ENCODE measurements at places on chromosomes 7 and 10.

DNA sequence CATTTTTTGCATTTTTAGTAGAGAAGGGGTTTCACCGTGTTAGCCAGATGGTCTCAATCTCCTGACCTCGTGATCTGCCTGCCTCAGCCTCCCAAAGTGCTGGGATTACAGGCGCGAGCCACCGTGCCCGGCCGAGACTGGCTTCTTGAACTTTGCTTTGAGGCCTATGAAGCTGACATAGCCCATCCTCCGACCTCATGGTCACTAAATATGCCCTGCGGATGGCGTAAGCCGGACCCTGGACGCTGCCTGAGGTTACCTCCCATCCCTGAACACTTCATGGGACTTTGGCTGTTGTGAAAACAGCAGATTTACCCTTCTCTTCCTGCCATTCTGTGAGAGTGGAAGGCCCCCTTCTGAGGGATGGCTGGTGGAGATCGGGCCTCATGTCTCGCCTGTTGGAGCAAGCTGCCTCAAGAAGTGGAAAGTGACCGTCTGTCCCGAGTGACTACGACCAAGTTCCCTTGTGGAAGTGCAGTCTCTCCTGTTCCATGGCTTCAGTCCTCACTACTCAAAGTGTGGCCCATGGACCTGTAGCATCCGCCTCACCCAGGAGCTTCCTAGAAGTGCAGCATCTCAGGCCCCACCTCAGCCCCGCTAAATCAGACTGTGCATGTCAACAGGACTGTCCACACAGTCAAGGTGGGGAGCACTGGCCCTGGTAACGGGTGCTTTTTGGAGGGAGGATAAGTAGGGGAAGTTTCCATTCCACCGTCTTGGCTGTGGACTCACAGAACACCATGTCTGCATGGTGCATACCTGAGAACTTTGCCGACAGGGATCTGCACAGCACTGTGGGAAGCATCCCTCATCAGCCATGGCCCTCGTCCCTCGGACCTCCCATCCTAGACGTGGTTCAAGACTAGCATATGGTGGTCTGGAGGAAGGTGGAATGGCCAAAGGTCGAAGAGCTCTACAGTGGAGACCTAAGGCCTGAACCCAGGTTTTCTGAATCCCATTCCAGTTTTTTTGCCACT is 210.5 kb upstream of the SHH start:
- H3K36me3 ChIP-seq, result no peaks in the 10 kb centered on the region
- DNase-seq, result no peak
- H3K4me3 ChIP-seq, result no peak overlapping the region

- H3K27me3 ChIP-seq, result no peaks in the 10 kb centered on the region
- H3K27ac ChIP-seq, result no peak overlapping the region
- peaks cover 29% of the 10 kb centered on the region for H3K36me3 ChIP-seq
Observed at GRCh38 chr7:5682551-5683279, 98.7 kb downstream of the RNF216 start.

DNA sequence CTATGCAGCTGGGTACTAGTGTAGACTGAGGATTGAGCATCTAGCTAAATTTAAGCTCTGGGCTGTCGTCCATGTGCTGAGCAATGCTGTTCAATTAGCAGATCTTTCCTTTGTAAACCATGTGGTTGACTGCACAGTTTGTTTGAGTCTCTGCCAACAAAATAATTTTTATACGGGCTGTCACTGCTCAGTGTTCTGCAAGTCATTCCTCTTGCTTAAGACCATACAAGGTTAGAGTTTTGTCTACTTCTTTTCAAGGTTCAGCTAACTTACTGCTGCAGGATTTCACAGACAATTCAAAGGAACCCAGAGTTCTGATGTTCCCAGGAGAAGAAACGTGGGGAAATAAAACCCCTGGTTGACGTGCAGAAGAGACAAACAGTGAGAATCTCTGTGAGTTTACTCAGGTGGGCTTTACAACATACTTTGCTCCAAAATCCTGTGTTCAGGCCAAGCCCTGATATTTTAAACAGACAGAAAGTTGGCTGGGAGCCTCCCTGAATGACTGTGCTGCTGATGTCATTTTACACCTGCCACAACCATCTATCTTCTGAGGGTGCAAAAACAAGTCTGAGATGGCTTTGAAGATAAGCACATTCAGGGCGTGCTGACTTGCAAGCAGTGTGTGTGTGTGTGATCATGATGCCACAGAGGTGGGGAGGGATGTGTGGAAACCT is 177.1 kb upstream of the SVIL start:
- no peak for DNase-seq
- H3K27ac ChIP-seq, result peak overlapping the region; percentile 57
- H3K4me3 ChIP-seq, result no peak overlapping the region
- H3K4me1 ChIP-seq, result no peaks in the 10 kb centered on the region
- H3K36me3 ChIP-seq, result no peaks in the 10 kb centered on the region

GRCh38 chr10:82934429-82934828 is 1059.4 kb downstream of the NRG3 start:
- H3K36me3 ChIP-seq, result no peaks in the 10 kb centered on the region
- no peak overlapping the region for H3K27ac ChIP-seq
- no peaks in the 10 kb centered on the region for H3K4me1 ChIP-seq
- H3K27me3 ChIP-seq, result no peaks in the 10 kb centered on the region
- no peak for DNase-seq

DNA sequence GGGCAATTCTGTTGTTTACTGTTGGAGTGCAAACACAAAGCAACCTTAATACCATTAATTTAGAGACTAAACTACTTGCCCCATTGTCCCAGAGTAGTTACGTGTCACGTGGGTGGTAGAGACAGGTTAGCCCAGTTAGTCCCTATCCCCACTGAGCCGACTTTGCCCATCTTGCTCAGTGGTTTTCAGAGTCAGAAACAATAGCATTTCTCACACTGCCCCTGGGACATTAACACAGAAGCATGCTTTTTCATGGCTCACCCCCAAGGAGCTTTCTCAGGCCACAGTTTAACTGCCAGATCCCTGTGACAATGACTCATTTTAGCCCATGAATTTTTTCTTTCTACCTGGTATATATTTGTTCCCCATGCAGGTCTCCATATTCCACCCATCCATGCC is 271.0 kb downstream of the POU6F2 start:
- H3K27me3 ChIP-seq, result no peaks in the 10 kb centered on the region
- no peak for DNase-seq
- H3K36me3 ChIP-seq, result no peaks in the 10 kb centered on the region
- H3K4me1 ChIP-seq, result no peaks in the 10 kb centered on the region

DNA sequence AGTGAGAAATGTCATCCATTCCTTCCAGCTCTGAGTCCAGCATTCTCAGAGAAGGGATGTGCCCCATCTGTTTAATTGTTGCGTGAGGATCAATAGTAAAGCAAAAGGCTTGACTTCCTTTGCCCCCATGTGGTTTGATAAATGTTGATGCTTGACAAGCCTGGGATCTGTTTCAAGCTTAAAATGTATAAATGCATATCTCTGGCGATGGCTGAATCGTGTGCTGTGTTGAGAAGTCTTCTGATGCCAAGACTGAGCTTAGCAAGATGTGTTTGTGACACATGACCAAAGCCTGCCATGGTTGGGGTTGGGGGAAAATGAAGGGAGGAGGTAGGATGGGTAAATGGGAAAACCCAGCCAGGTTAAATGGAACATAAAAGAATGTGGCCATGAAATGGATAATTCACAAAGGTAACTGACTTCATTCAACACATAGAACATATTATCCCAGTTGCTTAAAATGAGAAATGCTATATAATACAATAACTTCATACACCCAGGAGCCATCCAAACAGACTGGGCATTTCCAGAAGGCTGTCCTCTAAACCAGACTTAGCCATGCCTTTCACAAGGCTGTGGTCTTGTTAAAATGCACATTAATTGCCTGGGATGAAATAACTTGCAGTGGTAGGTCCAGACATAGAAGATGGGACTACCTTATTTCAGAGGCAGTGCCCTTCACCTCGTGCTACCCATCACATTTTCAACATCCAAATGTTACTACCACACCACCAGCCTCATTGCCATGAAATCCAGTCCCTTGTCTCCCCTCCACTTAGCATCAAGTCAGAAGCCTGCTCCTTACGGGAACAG is 147.3 kb upstream of the PDE1C start:
- no peak for DNase-seq
- no peaks in the 10 kb centered on the region for H3K4me1 ChIP-seq
- no peak overlapping the region for H3K4me3 ChIP-seq
- H3K27ac ChIP-seq, result no peak overlapping the region
- H3K27me3 ChIP-seq, result no peaks in the 10 kb centered on the region

DNA sequence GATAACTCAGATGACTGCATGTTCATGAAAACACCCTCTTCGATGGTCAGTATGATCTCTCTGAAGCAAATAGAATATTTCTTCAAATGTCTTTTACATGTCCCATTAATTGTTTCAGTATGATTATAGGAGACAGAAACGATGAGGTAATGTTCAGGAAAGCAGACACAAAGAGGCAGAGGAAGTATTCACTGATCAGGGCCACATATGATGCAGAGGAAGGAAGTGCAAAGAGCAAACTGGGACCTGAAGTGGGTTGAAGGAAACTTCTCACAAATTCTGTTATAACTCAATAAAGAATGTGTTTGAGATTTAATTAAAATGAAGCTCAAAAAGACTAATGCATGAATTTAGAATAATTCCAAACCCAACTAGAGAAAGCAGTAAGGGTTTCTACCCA is 70.5 kb downstream of the TES start:
- no peak for DNase-seq
- H3K4me1 ChIP-seq, result no peaks in the 10 kb centered on the region
- H3K4me3 ChIP-seq, result no peak overlapping the region
- no peaks in the 10 kb centered on the region for H3K27me3 ChIP-seq
- no peak overlapping the region for H3K27ac ChIP-seq

GRCh38 chr10:110918269-110918642 is 724 bp downstream of the BBIP1 start:
- no peaks in the 10 kb centered on the region for H3K27me3 ChIP-seq
- H3K27ac ChIP-seq, result peak overlapping the region; percentile 98
- H3K4me3 ChIP-seq, result peak overlapping the region; percentile 67
- H3K4me1 ChIP-seq, result peaks cover 24% of the 10 kb centered on the region
- peak; percentile 96 for DNase-seq
- no peaks in the 10 kb centered on the region for H3K36me3 ChIP-seq

DNA sequence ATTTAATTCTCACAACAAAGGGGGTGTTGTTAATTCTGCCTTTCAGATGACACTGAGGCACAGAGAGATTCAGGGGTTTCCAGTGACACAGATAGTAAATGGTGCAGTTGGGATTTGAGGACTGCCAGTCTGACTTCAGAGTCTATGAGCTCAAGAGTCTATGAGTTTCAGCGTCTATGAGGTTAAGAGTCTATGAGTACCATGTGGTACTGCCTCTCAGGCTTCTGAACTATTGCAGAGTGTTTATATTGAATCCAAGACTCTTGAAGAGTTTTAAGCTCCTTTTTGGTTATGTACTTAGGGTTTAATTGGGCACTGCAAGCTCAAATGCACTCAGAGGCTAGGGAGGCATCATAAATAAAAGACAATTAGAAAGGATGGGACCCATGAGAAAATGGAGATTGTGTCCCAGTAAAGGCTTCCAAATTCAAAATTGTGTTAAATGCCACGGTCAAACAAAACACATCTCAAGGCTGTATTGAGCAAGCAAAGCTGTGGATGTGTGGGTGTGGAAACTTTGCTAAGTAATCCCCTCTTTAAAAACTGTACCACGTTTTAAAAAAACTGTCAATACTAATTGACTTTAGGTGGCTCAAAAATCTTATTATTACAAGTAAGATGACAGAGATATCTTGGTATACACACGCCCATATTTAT is 123.9 kb upstream of the FAM171A1 start:
- no peaks in the 10 kb centered on the region for H3K36me3 ChIP-seq
- H3K27ac ChIP-seq, result no peak overlapping the region
- H3K4me3 ChIP-seq, result no peak overlapping the region
- DNase-seq, result no peak
- H3K4me1 ChIP-seq, result no peaks in the 10 kb centered on the region

All from right atrium auricular region (tissue), 2 donors.